ENCODE measurements at places on chromosomes 2 and 18.

DNA sequence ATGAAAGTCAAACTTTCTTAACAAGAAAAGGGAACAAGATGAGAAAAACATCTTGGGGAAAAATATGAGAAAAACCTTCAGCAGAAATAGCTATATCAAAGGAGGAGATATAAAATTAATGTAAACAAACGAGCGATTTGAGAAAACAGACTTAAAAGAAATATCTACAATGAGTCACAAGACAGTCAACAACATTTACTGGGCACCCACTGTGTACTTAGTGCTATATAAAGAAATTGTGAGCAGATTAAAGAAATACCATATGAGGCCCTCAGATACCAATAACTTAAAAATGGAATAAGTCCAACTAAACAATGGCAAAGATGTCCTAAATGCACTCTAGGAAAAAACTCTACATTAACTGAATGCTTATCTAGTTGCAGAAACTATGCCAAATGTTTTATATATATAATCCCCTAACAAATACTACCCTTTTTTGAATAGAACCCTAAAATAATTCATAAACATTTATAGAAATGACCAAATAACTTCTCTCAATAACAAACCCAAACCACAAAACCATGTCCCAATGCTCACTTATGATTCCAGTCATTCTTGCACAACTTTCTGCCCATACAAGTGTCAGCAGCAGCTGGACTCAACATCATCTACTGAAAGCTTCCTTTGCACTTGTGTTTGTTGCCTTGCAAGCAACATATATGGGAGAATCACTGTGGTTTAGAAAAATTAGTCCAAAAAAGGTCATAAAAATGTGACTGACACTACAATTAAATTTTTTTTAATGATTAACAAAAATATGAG is 83.5 kb downstream of the COBLL1 start:
- DNase-seq, result no peak

GRCh38 chr2:9092383-9093282 is 89.1 kb upstream of the MBOAT2 start:
- DNase-seq, result no peak

- DNase-seq, result peak; percentile 78
Observed at GRCh38 chr18:22344908-22345670, 72.6 kb downstream of the CTAGE1 start.

DNA sequence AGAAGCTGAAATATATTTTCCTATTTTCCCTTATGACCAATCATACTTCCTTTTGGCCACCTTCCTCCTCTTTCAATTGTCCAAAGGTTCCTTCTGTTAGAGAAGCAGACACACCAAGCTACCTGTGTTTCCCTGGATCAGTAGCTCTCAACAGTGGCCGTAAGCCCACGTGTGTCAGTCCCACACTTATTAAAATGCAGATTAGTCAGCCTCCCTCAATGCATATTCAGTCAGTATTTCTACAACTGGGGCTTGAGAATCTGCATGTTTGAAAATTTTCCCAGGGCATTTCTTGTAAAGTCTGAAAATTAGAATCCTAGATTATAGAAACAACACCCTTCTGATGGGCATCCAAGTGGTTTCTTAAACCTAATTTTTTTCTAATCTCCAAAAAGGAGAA is 54.0 kb upstream of the ITPRID2 start:
- DNase-seq, result no peak

All from T-helper 2 cell (primary cell).